ENCODE measurements at places on chromosomes 4 and X.

DNA sequence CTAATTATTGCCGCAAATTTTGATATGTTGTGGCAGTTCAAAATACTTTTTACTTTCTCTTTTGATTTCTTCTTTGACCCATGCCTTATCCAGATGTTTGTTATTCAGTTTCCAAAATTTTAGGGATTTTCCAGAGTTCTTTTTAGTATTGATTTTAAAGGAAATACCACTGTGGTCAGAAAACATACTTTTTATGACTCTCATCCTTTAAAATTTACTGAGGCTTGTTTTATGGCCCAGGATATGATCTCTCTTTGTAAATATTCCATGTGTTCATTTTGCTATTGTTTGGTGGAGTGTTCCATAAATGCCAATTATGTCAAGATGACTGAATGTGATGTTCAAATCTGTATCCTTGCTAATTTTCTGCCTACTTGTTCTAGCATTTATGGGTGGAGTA, 272.3 kb upstream of the DIPK2B start:
- no peak for DNase-seq

- no peak for DNase-seq
Measured at GRCh38 chrX:100410901-100411801, 1.1 kb upstream of the PCDH19 start.

GRCh38 chr4:24208691-24209090, 318.8 kb upstream of the PPARGC1A start:
- no peak for DNase-seq

GRCh38 chr4:16931339-16932305, 33.2 kb upstream of the LDB2 start:
- DNase-seq = no peak

- DNase-seq = no peak
Measured at GRCh38 chr4:112114452-112114851, 30.8 kb upstream of the FAM241A start.

GRCh38 chrX:134932528-134933217, 58.1 kb upstream of the SMIM10 start:
- DNase-seq = no peak

GRCh38 chr4:7151668-7152227, 40.6 kb upstream of the SORCS2 start:
- no peak for DNase-seq

- DNase-seq = no peak
Measured at GRCh38 chrX:39361736-39362135, 560.5 kb downstream of the MID1IP1 start.

- no peak for DNase-seq
Measured at GRCh38 chr4:85790582-85790981, 315.6 kb downstream of the ARHGAP24 start.

GRCh38 chr4:1406981-1407656, 877 bp upstream of the NKX1-1 start:
- DNase-seq = no peak

DNA sequence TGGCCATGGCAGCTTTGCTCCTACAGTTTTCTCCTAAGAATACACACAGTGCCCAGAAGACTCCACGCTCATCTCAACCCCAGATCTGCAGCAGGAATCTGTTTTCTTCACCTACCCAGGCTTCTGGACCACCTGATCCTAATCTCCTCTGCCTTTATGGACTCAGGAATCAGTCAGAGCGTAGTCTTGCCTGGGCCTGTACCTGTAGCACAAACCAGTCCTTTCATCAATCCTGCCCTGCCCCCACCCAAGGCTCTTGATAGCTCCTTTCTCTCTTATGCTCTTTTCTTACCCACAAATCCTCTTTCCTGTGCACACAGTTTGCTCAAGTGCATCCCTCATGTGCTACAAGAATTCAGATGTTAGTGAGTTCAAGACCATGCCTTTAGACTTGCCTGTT, 89.7 kb downstream of the ZNF718 start:
- no peak for DNase-seq

DNA sequence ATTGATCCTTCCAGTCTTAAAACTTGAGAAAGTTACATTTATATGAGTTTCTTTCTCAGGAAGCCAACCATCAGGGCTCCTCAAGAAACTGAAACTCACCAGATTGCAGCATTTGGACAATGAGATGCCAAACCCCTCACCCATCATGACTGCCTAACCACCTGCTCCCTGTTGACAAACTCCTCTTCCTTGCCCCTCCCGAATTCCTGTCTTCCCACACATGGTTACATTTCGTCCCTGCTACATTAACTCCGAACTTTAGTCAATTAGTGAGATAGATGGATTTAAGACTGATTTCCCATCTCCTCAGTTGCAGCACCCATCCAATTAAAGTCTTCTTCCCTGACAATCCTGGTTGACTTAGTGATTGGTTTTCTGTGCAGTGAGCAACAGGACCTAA, 118.7 kb downstream of the ZNF330 start:
- DNase-seq = no peak

DNA sequence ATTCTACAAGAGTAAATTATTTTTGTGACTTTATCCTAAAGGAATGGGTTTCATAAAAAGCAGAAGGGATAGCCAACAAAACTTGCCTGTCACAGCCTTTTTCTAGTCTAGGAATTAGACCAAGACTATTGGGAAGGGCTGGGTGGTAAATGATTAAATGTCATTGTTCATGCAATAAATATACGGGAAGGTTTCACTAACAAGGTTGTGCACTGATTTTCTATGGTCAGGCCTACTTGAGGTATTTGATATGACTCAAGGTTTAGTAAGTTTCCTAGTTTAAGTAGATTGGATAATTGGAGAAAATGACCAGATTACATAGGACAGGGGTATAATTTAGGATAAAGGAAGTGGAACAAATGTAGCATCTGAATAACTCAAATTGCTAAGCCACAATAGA, 249.1 kb upstream of the BMP3 start:
- no peak for DNase-seq

GRCh38 chr4:182978152-182978827, 61.1 kb upstream of the DCTD start:
- no peak for DNase-seq

DNA sequence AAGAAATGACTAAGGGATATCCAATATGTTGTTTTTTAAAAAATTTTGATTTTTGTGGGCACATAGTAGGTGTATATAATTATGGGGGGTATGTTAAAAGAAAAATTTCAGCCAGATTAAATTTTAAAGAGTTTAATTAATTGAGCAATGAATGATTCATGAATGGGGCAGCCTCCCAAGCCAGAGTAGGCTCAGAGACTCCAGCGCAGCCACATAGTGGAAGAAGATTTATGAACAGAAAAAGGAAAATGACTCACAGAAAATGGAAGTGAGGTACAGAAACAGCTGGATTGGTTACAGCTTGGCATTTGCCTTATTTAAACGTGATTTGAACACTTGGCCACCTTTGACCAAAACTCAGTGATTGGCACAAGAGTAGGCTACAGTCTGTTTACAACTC, 91.7 kb downstream of the SPATA18 start:
- no peak for DNase-seq

GRCh38 chrX:100768679-100769338, 36.9 kb upstream of the SYTL4 start:
- DNase-seq = peak; percentile 71

- DNase-seq = no peak
Measured at GRCh38 chr4:152938237-152938947, 2.3 kb downstream of the FHDC1 start.

- no peak for DNase-seq
Measured at GRCh38 chrX:74536832-74537371, 77.5 kb downstream of the RLIM start.

DNA sequence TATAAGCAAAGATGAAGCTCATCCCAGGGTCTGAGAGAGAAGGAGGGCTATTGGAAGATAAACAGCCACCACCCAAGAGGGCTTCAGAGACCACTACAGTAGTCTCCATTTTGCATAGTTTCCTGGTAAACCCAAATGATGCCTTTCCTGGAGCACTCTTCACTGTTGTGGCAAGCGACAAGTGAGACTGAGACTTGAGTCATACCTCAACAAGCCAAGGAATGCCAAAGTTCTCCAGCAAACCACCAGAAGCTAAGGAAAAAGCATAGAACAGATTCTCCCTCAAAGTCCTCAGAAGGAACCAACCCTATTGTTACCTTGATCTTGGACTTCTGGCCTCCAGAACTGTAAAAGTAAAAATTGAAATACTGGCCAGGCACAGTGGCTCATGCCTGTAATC, 65.9 kb downstream of the LARP7 start:
- no peak for DNase-seq

- DNase-seq = no peak
Measured at GRCh38 chrX:136272325-136272724, 21.1 kb upstream of the MAP7D3 start.

- no peak for DNase-seq
Measured at GRCh38 chrX:70470850-70471289, 26.2 kb downstream of the DLG3 start.

- no peak for DNase-seq
Measured at GRCh38 chrX:39012621-39013111, 211.4 kb downstream of the MID1IP1 start.

GRCh38 chr4:90840828-90841227, 713.6 kb downstream of the CCSER1 start:
- no peak for DNase-seq

DNA sequence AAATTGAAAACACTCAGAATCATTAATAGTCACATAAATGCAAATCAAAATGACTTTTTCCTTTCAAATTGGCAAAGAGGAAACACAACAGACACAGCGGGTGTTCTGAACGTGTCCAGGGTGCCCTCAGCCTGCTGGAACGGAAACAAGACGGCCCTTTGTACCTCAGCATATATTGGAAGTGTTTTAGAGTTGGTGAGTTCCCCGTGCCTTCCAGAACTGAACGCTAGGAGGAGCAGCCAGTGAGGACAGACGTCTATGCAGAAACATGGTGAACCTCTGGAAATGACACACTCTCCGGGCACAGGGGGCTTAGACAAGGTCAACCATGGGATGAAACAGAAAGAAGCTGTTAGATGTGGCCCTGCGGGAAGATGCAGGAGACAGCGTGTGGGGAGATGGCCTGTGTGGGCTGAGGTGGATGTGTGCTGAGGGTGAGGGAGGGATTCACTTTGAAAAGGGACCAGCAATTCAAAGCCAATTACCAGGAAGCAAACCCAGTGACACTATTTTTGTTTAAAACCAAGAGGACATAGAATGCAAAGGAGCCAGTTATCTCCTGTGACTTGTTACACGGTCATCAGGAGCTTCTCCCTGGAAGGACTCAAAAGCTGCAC, 40.4 kb downstream of the RNF212 start:
- DNase-seq = peak; percentile 4

GRCh38 chr4:52701207-52701606, 42.1 kb upstream of the USP46 start:
- DNase-seq = no peak

- no peak for DNase-seq
Measured at GRCh38 chrX:82541822-82542221, 966.3 kb upstream of the POU3F4 start.

- DNase-seq = no peak
Measured at GRCh38 chrX:110055616-110056015, 52.7 kb downstream of the TMEM164 start.

GRCh38 chr4:95363966-95364365, 184.8 kb downstream of the UNC5C start:
- DNase-seq = no peak

- no peak for DNase-seq
Measured at GRCh38 chr4:186934841-186935443, 211.3 kb upstream of the FAT1 start.

GRCh38 chr4:159239629-159240028, 136.8 kb downstream of the RAPGEF2 start:
- DNase-seq = no peak
